Amygdala (tissue), 56 donors: ENCODE measurements at places on chromosomes 5 and 9.

- DNase-seq: no peak
Measured at GRCh38 chr5:33690374-33691135, 201.2 kb downstream of the ADAMTS12 start.

DNA sequence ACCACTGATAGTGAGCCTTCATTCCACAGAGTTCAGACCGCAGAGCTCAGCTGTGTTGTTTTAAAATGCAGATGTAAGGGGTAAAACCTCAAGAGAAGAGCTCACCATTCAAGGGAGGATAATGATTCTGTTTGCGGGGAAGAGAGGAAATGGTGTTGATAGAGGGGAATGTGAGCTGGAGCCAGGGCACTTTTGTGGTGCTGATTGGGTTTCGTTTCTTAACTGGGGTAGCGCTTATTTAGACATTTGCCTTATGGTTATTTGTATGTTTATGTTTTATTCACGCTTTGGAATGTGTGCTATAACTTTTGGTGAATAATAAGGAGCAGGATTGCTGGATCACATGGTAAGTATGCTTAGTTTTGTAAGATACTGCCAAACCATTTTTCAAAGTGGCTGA, 42.5 kb downstream of the STXBP1 start:
- no peak for DNase-seq

GRCh38 chr5:133779828-133780475, 167.6 kb upstream of the FSTL4 start:
- DNase-seq: no peak

DNA sequence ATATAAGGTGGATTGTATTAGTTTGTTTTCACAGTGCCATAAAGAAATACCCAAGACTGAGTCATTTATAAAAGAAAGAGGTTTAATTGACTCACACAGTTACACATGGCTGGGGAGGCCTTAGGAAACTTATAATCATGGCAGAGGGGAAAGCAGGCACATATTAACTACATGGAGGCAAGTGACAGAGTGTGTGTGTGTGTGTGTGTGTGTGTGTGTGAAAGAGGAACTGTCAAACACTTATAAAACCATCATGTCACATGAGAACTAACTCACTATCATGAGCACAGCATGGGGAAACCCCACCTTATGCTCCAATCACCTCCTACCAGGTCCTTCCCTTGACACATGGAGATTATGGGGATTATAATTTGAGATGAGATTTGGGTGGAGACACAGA, 118.6 kb downstream of the SPEF2 start:
- DNase-seq: no peak

DNA sequence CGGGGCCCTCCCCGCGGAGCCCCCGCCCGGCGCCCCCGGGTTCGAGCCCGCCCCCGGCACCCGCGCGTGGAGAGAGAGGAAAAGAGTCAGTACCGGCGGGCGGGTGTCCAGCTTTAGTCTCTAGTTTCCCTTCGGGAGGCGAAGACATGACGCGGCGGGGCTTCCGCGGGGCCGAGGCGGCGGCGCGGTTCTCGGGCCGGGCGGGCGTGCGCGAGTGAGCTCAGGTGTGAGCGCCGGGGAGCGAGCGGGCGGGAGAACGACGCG, 181 bp downstream of the DAP start:
- DNase-seq: no peak

- DNase-seq: no peak
Measured at GRCh38 chr5:129541648-129542251, 81.7 kb downstream of the ADAMTS19 start.

DNA sequence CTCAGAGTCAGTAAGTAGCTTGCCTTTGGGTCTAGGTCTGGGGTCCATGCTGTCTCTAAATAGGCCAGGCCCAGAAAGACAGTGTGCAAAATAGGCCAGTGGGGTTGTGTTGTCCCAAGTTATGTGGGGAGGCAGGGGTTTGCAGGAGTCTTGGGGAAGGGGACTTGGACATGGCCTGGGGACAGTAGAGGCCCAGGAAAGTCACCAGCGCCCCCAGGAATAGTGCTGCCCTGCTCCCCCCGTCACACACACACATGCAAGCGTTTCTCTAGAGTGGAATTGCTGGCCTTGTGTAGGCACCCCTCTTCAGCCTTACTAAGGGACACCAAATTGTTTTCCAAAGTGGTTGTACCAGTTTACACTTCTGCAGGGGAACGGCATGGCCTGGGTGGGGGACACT, 227.5 kb downstream of the PBX3 start:
- no peak for DNase-seq

DNA sequence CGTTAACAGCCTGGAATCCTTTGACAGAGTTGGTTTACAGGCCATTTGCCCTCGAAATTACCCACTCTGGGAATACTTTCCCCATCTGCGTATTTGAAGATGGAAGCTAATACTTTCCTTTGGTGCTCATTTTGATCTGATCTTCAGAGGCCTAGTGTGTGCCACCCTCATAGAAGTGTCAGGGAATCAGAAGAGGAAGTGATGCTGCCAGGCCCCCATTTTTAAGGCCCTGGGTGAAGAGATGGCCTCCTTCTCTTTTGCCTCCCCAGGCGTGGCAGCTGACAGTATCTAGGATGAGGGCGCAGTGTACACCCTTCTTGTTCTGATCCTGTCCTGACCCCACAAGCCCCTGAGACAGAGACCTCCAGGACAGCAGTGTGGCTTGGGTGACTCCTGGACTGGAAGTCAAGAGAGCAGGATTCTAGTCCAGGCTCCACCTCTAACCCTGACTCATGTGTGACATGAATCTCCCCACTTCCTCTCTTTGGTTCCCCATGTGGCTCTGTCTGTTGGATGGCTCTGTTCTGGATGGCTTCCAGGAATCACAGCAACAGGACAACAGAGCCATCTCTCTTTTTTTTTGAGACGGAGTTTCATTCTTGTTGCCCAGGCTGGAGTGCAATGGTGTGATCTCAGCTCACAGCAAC, 27.8 kb downstream of the CSF1R start:
- DNase-seq: peak; percentile 35

DNA sequence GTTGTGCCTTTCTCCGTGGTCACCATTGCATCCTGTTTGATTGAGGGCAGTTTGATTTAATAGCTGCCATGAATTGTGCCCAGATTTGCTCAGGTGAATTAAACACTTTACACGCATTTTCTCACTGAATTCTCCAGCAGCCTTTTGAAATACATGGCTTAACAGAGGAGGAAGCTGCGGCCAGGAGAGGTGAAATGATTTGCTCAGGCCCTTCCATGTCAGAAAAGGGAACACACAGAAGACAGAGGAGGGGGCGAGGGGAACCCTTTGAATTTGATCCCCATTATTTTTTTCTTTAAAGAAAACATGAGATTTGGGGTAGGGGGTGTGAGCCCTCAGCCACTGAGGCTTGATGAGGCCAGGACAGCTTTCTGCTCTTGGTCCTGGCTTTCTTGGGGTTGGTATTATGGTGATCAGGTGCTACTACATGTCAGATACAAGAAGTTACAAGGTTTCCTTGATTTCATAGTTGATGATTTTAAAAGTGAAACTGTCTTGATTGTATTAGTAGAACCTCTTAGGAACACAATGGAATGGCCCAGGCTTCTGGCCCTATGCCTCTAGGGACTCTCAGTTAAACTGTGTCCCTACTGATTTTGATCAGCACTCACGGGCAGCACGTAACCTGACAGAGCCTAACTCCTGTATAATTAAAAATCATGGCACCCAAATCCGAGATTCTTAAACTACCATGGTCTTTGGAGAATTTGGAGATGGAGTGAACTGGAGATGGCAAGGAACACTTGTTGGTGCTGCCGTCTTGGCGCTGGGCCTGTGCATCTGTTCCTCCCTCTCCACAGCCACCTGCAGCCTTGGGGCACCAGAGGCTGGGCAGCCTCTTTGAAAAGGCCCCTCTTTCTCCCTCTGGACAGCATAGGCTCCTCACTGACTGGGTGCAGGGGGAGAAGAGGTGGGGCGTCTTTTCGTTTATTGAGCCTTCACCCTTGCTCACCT, 107.9 kb downstream of the TRIO start:
- no peak for DNase-seq

GRCh38 chr5:109676920-109677319, 12.8 kb upstream of the MAN2A1 start:
- no peak for DNase-seq
